A673 (cell line): ENCODE measurements at places on chromosomes 2 and 18. TPM values are rescaled to one million over a fixed set of nuclear protein-coding genes. Genes with fewer than 3 reads are reported as not detected.

- no peak overlapping the region for H3K27ac ChIP-seq
- no peak overlapping the region for H3K4me3 ChIP-seq
- H3K36me3 ChIP-seq = no peaks in the 10 kb centered on the region
- DNase-seq = peak; percentile 57
- no peaks in the 10 kb centered on the region for H3K4me1 ChIP-seq
Observed at GRCh38 chr18:28267878-28268625, 91.1 kb upstream of the CDH2 start.

The TMEM247 gene
- not detected in 2 replicates for total RNA-seq

DNA sequence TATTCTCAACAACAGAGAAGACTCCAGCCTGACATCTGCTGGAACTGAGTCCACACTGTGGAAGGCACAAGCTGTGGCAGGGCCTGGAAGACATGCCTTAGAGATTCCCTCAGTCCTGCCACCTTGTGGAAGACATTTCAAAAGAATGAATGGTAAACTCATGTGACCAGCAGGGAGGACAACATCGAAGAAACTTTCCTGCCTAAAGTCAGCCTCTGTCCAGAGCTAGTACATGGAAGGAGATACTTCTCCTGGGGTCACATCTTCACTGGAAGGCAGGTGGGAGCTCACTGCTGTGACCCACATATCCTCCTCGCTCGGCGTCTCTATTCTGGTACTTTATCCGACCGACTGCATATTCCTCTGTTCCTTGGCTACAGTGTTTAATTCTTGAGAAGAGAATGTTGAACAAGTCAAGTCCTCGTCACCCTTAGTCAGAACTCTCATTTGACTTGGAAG lies 59.5 kb downstream of the PUM2 start:
- DNase-seq = peak; percentile 86
- H3K4me1 ChIP-seq = no peaks in the 10 kb centered on the region
- peaks cover 70% of the 10 kb centered on the region for H3K36me3 ChIP-seq
- H3K4me3 ChIP-seq = no peak overlapping the region
- H3K27me3 ChIP-seq = no peaks in the 10 kb centered on the region

The ALK gene
- 10.8 and 14.7 TPM in 2 replicates for total RNA-seq

The KYNU gene
- total RNA-seq = 0.44 and 2.5 TPM in 2 replicates

- H3K36me3 ChIP-seq = no peaks in the 10 kb centered on the region
- no peak overlapping the region for H3K27ac ChIP-seq
- peaks cover 6% of the 10 kb centered on the region for H3K27me3 ChIP-seq
- peak; percentile 7 for DNase-seq
Observed at GRCh38 chr2:129499747-129500146, 479.7 kb upstream of the RAB6C start.

The HOXD10 gene
- total RNA-seq = 88.6 and 98.3 TPM in 2 replicates

DNA sequence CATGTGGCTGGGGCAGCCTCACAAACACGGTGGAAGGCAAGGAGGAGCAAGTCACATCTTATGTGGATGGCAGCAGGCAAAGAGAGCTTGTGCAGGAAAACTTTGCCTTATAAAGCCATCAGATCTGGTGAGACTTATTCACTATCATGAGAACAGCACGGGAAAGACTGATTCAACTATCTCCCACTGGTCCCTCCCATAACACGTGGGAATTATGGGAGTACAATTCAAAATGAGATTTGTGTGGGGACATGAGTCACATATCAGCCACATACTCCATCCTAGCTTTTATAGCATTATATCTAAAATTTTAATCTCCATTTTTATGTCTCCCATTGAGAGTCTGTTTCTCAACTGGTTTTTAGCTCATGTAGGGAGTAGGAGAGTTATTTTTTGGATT lies 45.7 kb downstream of the ICOS start:
- no peaks in the 10 kb centered on the region for H3K36me3 ChIP-seq
- H3K4me3 ChIP-seq = no peak overlapping the region
- no peak for DNase-seq
- no peak overlapping the region for H3K27ac ChIP-seq
- H3K4me1 ChIP-seq = no peaks in the 10 kb centered on the region

DNA sequence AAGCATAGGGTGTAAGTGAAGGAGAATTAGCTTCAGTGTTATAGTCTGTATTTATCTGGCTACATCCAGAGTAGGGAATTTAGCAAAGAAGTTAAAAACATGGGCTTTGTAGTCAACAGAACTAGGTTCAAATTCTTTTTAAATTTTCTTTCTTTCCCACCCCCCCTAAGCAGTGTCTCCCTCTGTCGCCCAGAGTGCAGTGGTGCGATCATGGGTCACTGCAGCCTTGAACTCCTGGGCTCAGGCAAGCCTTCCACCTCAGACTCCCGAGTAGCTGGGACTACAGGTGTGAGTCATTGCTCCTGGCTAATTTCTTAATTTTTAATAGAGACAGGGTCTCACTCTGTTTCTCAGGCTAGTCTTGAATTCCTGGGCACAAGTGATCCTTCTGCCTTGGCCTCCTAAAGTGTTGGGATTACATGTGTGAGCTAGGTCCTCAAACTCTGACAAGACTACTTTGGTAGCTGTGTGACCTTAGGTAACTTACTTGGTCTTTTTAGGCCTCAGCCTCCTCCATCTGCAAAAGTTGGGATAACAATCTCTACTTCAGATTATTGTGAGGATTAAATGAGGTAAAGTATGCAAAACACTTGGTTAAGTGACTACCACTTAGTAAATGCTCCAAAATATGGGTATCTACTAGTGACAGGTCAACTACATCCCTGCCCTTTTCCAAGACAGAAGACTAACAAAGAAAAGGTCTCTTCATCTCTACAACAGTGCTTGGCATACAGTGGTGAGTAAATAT lies 17.8 kb downstream of the DOK1 start:
- no peak overlapping the region for H3K4me3 ChIP-seq
- no peak overlapping the region for H3K27ac ChIP-seq
- no peaks in the 10 kb centered on the region for H3K4me1 ChIP-seq
- DNase-seq = no peak

GRCh38 chr2:129165006-129165405 lies 814.5 kb upstream of the RAB6C start:
- no peaks in the 10 kb centered on the region for H3K4me1 ChIP-seq
- H3K27me3 ChIP-seq = peaks cover 15% of the 10 kb centered on the region
- no peak overlapping the region for H3K27ac ChIP-seq
- no peak for DNase-seq
- no peak overlapping the region for H3K4me3 ChIP-seq

The LMAN1 gene
- total RNA-seq = 105 and 106 TPM in 2 replicates

DNA sequence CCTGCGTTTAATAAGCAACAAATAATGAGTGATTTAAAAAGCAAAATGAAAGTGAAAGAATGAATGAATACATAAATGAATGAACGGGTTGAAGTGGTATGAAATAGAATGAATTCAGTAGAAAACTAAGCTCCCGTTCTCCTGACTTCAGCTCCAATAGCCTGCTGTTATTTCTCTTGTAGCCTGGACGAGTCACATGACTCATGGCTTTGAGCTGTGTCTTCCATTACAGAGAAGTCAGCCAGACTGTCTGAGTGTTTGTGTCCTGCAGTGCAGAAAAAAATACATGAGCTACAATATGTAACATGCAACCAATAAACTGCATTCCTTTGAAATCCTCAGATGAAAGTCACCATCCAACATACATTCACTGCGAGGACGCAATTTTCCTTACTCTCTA lies 21.2 kb downstream of the SCG2 start:
- H3K4me1 ChIP-seq = peaks cover 31% of the 10 kb centered on the region
- H3K27ac ChIP-seq = no peak overlapping the region
- H3K27me3 ChIP-seq = no peaks in the 10 kb centered on the region
- H3K4me3 ChIP-seq = no peak overlapping the region

DNA sequence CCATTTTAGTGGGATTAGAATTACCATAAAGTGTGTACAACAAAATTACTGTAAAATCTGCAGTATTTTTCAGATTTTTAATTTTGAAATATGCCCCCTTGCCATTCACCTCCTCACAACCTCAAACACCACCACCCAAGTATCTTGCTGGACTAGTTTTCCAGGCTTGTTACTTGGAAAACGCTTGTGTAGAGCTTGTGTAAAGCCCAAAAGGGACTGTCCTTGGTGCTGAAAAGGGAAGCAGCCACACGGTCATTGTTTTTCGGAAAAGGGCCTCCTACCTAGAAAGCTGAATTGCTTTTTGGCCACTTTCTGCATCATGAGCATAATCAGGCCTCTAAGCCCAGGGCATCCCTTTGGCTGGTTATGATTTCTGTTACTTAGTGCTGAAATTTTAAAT lies 563.4 kb downstream of the LRRTM4 start:
- H3K27me3 ChIP-seq = no peaks in the 10 kb centered on the region
- no peaks in the 10 kb centered on the region for H3K4me1 ChIP-seq
- no peak overlapping the region for H3K4me3 ChIP-seq
- no peaks in the 10 kb centered on the region for H3K36me3 ChIP-seq
- DNase-seq = peak; percentile 48

The TRIM54 gene
- total RNA-seq = 2.2 and 2.8 TPM in 2 replicates

The SKOR2 gene
- total RNA-seq = not detected in 2 replicates

The HOXD9 gene
- 63.0 and 64.9 TPM in 2 replicates for total RNA-seq

The RAMP1 gene
- total RNA-seq = 22.0 and 24.8 TPM in 2 replicates

DNA sequence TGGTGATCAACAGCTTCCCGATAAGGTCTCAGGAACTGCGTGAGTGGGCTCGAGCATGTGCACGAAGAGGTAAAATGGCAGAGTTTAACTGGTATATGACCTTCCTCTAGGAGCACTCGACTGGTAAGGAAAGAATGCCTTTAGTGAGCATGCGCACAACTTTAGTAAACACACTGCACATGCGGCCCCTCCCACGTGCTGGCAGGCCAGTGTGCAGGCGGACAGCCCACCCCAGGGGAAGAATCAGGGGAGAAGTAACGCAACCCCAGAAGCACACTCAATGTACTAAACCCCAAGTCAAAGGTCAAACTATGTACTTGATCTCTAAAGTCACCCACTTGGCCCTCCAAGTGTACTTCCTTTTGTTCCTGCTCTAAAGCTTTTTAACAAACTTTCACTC lies 28.7 kb upstream of the SLC25A52 start:
- H3K27me3 ChIP-seq = no peaks in the 10 kb centered on the region
- H3K4me3 ChIP-seq = no peak overlapping the region
- H3K4me1 ChIP-seq = no peaks in the 10 kb centered on the region
- no peaks in the 10 kb centered on the region for H3K36me3 ChIP-seq

- H3K27me3 ChIP-seq = no peaks in the 10 kb centered on the region
- no peaks in the 10 kb centered on the region for H3K36me3 ChIP-seq
- DNase-seq = no peak
- no peak overlapping the region for H3K27ac ChIP-seq
Observed at GRCh38 chr2:46074501-46074900, 222.7 kb upstream of the EPAS1 start.

The CFC1B gene
- total RNA-seq = not detected in 2 replicates

GRCh38 chr2:101295895-101296294 lies 12.6 kb downstream of the RNF149 start:
- H3K27me3 ChIP-seq = no peaks in the 10 kb centered on the region
- H3K4me3 ChIP-seq = no peak overlapping the region
- no peaks in the 10 kb centered on the region for H3K4me1 ChIP-seq
- no peak overlapping the region for H3K27ac ChIP-seq
- peaks cover 22% of the 10 kb centered on the region for H3K36me3 ChIP-seq

The ZNF396 gene
- total RNA-seq = 0.84 and 0.94 TPM in 2 replicates

- H3K27ac ChIP-seq = no peak overlapping the region
- no peaks in the 10 kb centered on the region for H3K36me3 ChIP-seq
- H3K4me3 ChIP-seq = no peak overlapping the region
- DNase-seq = no peak
- H3K27me3 ChIP-seq = no peaks in the 10 kb centered on the region
Observed at GRCh38 chr18:63192126-63192884, 127.3 kb downstream of the BCL2 start.

GRCh38 chr2:161088658-161089350 lies 71.4 kb upstream of the TANK start:
- H3K36me3 ChIP-seq = no peaks in the 10 kb centered on the region
- no peaks in the 10 kb centered on the region for H3K4me1 ChIP-seq
- no peaks in the 10 kb centered on the region for H3K27me3 ChIP-seq

DNA sequence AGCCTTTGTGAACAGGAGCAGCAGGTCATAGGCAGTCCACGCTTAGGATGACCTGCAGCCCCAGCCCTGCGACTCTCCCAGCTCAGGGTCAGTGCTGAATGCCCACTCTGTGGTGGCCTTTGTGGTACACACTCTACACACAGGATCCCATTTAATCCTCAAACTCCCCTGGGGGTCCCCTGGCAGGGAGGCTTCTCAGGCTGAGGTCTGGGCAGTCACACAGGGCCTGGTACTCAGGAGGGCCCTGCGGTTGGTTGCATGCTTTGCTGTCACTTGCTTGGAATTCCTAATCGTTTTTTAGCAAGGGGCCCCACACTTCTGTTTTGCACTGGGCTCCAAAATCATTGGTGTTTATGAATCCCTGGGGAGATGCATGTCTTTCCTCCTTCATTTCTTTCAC lies 113.0 kb downstream of the EML6 start:
- H3K36me3 ChIP-seq = no peaks in the 10 kb centered on the region
- H3K4me1 ChIP-seq = peaks cover 11% of the 10 kb centered on the region
- H3K27me3 ChIP-seq = no peaks in the 10 kb centered on the region
- H3K4me3 ChIP-seq = no peak overlapping the region
- no peak overlapping the region for H3K27ac ChIP-seq

The HES6 gene
- total RNA-seq = 17.2 and 26.9 TPM in 2 replicates

DNA sequence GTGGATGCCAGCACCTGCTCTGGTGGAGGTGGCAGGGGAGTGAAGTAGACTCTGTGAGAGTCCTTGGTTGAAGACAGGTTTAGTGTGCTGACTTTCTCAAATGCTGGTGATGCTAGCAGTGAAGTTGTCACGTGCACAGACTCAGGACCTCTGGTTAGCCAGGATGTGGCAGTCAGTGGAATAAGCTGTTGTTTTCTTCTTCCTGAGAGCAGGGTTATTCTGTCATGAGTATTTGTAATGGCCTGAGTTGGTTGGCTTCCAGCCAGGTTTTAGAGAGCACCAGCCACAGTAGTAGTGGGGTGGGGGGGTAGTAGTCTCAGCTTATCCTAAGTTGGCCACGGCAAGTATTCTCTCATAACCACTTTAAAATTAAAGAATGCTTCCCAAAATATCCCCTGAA lies 238.5 kb upstream of the FBXO11 start:
- H3K27ac ChIP-seq = no peak overlapping the region
- no peaks in the 10 kb centered on the region for H3K36me3 ChIP-seq
- H3K27me3 ChIP-seq = no peaks in the 10 kb centered on the region
- H3K4me3 ChIP-seq = no peak overlapping the region
- peaks cover 6% of the 10 kb centered on the region for H3K4me1 ChIP-seq
- peak; percentile 3 for DNase-seq

DNA sequence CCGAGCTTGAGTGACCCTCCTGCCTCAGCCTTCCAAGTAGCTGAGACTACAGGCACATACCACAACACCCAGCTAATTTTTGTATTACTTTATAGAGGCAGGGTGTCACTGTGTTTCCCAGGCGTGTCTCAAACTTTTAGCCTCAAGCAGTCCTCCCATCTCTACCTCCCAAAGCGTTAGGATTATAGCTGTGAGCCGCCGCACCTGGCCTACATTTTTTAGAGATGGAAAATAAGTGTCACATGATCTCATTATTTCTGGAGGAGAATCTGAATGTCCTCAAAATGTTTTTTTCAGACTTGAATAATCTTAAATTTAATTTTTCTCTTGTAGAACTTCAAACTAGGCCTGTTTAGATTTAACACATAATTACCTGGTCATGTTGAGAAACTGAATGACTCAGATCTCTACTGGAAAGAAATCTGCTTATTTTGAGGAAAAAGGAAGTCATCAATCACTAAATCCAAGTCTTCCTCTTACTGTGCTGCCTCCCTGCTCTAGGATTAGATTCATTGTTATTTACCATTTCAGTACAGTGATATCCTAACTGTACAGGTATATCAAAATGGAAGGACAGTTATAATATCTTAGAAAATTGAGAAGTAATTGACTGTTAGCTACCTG lies 92.4 kb downstream of the COX7A2L start:
- no peaks in the 10 kb centered on the region for H3K27me3 ChIP-seq
- no peak overlapping the region for H3K4me3 ChIP-seq
- H3K36me3 ChIP-seq = no peaks in the 10 kb centered on the region
- H3K4me1 ChIP-seq = peaks cover 9% of the 10 kb centered on the region
- H3K27ac ChIP-seq = no peak overlapping the region
- DNase-seq = peak; percentile 13

The CCDC85A gene
- 0.15 and 0.39 TPM in 2 replicates for total RNA-seq

The FAM228A gene
- 0.17 TPM in 1 of 2 replicates, not detected in the other for total RNA-seq
